ENCODE measurements at places on chromosomes 11 and 22. TPM values are rescaled to one million over a fixed set of nuclear protein-coding genes. Genes with fewer than 3 reads are reported as not detected.

Gene TNNI2
- not detected for total RNA-seq

Gene TIRAP
- total RNA-seq: 15.4 TPM

Gene GLYATL2
- not detected for total RNA-seq

- peak overlapping the region; percentile 0 for H3K27ac ChIP-seq
- DNase-seq: peak; percentile 48
- H3K36me3 ChIP-seq: peaks cover 3% of the 10 kb centered on the region
- peaks cover 54% of the 10 kb centered on the region for H3K27me3 ChIP-seq
- peak overlapping the region; percentile 75 for H3K4me3 ChIP-seq
- peaks cover 50% of the 10 kb centered on the region for H3K4me1 ChIP-seq
These were observed 938 bp downstream of the FXYD6 start for GRCh38 chr11:117875382-117876058.

DNA sequence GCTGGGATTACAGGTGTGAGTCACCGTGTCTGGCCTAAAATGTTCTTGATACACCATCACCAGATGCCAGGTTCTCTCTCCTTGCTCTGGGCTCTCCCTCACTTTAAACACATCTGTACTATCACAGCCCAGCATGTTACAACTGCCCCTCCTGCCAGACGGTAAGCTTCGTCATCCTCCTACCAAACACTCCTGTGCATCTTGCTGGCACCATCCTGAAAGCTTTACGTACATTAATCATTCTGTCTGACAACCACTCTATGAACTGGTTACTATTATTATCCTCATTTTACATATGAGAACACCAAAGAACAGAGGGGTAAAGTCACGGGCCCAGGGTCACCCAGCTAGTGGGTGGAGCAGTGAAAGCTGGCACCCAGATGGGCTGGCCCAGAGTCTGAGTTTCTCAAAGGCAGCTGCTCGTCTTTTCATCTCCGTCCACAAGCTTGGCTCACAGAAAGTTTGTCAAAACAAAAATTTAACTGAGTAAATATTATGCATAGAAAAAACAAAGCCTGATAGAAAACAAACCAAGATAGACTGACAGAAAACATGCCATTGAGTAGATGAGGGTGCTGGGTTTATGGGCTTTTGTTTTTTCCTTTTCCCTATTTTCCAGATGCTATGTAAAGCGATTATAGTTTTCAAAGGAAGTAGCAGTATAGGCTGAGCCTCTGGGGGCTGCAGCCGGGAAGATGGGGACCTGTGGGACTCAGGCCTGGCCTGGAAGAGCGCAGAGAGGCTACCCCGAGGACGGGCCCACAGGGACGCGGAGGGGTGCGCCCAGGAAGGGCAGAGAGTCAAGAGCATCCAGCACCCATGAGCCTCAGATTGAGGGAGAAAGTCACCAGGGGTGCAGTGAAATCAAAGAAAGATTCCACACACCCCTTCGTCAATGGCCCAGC is 9.5 kb downstream of the PLA2G6 start:
- no peaks in the 10 kb centered on the region for H3K27me3 ChIP-seq
- peaks cover 2% of the 10 kb centered on the region for H3K36me3 ChIP-seq
- peak overlapping the region; percentile 91 for H3K27ac ChIP-seq
- H3K4me1 ChIP-seq: peaks cover 43% of the 10 kb centered on the region

DNA sequence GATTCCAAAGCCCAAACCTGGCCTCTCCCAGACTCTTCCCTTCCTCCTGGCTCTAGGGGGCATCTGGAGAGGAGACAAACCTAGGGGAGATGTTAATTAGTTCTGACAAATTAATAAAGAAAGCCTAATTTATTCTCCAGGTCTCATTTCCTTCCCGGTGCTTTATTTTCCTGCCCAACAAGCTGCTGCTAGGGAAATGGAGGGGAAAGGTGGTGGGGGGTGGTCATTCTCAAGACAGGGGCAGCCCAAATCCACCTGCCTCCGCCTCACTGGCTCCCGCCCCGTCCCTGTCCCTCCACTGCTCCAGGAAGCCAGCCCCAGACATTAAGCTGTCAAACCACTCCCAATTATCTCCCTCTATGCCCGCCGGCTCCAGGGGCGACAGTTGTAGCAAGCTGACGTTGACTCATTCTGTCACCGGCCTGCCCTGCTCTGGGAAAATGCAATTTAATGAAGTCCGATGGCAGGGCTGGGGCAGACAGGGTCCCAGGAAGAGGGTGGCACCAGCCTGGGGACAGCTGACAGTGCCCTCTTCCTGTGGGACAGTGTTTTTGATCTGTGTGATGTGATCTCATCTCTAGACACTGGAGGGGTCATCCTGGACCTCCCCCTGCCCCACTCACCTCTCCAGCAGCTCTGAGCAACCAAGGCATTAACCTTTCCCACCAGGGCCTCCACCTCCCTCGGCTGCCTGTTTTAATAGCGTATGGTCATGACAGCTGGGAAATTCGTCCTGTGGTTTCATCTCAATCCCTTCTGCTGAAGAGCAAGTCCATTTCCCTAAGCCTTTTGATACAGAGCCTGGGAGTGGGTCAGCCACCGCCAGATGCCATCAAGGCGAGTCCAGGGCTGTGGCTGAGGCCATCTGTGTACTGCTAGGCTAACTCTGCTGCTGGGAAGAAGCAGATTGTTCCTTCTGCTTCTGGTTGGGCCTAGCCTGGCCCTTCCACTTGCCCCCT is 27.1 kb downstream of the NECTIN1 start:
- no peak overlapping the region for H3K4me3 ChIP-seq
- H3K27me3 ChIP-seq: no peaks in the 10 kb centered on the region
- H3K36me3 ChIP-seq: no peaks in the 10 kb centered on the region
- H3K4me1 ChIP-seq: no peaks in the 10 kb centered on the region
- no peak for DNase-seq

- no peaks in the 10 kb centered on the region for H3K27me3 ChIP-seq
- DNase-seq: no peak
- H3K36me3 ChIP-seq: no peaks in the 10 kb centered on the region
- H3K4me3 ChIP-seq: no peak overlapping the region
- H3K27ac ChIP-seq: no peak overlapping the region
These were observed 12.5 kb upstream of the PTPRJ start for GRCh38 chr11:47967577-47968525.

DNA sequence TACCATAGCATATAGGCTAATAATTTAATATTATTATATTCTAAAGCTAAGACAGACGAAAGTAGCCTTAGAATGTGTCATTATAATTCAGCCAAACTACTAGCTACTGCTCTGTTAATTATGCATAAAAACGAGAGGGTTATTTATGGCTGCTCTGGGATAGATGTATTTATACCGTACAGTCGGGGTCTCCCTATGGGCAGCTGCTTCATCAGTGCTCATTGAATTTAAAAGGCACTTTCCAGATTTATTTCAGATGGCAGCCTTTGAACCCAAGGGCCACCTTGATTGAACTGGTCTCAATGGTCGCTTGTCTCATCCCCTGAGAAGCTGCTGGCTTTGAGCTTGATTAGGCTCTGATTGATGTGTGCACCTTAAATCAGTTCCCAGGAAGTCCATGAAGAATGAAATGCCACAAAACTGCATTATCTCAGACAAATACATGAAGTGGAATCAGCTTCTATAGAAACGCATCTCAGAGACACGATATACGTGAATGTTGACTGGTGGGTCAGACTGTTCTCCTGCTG is 377.6 kb downstream of the LRRC4C start:
- no peaks in the 10 kb centered on the region for H3K4me1 ChIP-seq
- H3K4me3 ChIP-seq: no peak overlapping the region
- no peak overlapping the region for H3K27ac ChIP-seq
- H3K36me3 ChIP-seq: no peaks in the 10 kb centered on the region
- no peaks in the 10 kb centered on the region for H3K27me3 ChIP-seq

GRCh38 chr11:134517115-134517514 is 105.1 kb upstream of the B3GAT1 start:
- DNase-seq: no peak
- no peak overlapping the region for H3K27ac ChIP-seq
- H3K4me1 ChIP-seq: no peaks in the 10 kb centered on the region
- no peaks in the 10 kb centered on the region for H3K36me3 ChIP-seq

DNA sequence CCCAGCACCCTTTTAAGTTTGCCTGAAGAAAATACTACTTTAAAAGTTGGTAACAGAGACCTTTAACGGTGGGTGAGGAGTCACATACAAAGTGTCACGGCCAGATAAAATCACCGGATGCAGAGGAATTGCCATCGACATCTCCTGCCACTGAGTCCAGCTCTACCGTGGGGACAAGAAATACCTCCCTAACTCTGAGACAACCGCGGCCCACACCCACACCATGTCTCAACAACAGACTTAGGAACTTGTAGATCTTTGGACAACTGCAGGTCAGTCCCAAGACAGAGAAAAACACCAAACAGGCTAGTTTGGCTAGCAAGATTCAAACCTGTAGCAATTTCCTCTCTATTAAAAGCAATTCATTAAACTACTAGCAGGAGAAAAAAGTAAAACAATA is 669 bp downstream of the ETS1 start:
- no peak overlapping the region for H3K27ac ChIP-seq
- peaks cover 12% of the 10 kb centered on the region for H3K4me1 ChIP-seq
- no peak overlapping the region for H3K4me3 ChIP-seq
- DNase-seq: no peak
- peaks cover 7% of the 10 kb centered on the region for H3K27me3 ChIP-seq
- H3K36me3 ChIP-seq: no peaks in the 10 kb centered on the region

Measured in activated CD8-positive, alpha-beta T cell treated with anti-CD3 and anti-CD28 coated beads, Interleukin-2, amount 10 ng/mL, durations not matched to agents 7 days and 5 days (primary cell).